ENCODE measurements at places on chromosomes 1 and 21. TPM values are rescaled to one million over a fixed set of nuclear protein-coding genes. Genes with fewer than 3 reads are reported as not detected.

Gene HPCA
- not detected for total RNA-seq

Gene NES
- 0.14 TPM for total RNA-seq

Gene OTUD3
- 4.7 TPM for total RNA-seq

Gene DNAJC6
- 5.8 TPM for total RNA-seq

Gene PGLYRP3
- not detected for total RNA-seq

Gene CR1L
- total RNA-seq: not detected

Gene FBLIM1
- total RNA-seq: 127 TPM

Gene FCRL6
- not detected for total RNA-seq

Gene PPIAL4G
- total RNA-seq: not detected

Gene PLXNA2
- 20.6 TPM for total RNA-seq

Gene PTPRF
- total RNA-seq: 186 TPM

Gene GABPA
- total RNA-seq: 13.6 TPM

Gene SMIM1
- total RNA-seq: 4.6 TPM

Gene HHIPL2
- not detected for total RNA-seq

Gene AQP10
- total RNA-seq: 0.18 TPM

Gene TESK2
- total RNA-seq: 2.0 TPM

Gene MMP23B
- 1.2 TPM for total RNA-seq

Gene SOX13
- 9.5 TPM for total RNA-seq

Gene FAM177B
- not detected for total RNA-seq

Gene FAM43B
- not detected for total RNA-seq

Gene S100A2
- total RNA-seq: 22,376 TPM

Gene XKR8
- total RNA-seq: 4.4 TPM

Gene CD1B
- not detected for total RNA-seq

Gene NR1I3
- not detected for total RNA-seq

Gene ADGRB2
- total RNA-seq: 2.5 TPM

Gene ELOVL1
- 140 TPM for total RNA-seq

Measured in foreskin keratinocyte (primary cell).